Neuronal stem cell (in vitro differentiated cells): ENCODE measurements at places on chromosomes 11 and 22.
A peak's percentile ranks its signal among the peaks of the same experiment; 100 is the strongest.

DNA sequence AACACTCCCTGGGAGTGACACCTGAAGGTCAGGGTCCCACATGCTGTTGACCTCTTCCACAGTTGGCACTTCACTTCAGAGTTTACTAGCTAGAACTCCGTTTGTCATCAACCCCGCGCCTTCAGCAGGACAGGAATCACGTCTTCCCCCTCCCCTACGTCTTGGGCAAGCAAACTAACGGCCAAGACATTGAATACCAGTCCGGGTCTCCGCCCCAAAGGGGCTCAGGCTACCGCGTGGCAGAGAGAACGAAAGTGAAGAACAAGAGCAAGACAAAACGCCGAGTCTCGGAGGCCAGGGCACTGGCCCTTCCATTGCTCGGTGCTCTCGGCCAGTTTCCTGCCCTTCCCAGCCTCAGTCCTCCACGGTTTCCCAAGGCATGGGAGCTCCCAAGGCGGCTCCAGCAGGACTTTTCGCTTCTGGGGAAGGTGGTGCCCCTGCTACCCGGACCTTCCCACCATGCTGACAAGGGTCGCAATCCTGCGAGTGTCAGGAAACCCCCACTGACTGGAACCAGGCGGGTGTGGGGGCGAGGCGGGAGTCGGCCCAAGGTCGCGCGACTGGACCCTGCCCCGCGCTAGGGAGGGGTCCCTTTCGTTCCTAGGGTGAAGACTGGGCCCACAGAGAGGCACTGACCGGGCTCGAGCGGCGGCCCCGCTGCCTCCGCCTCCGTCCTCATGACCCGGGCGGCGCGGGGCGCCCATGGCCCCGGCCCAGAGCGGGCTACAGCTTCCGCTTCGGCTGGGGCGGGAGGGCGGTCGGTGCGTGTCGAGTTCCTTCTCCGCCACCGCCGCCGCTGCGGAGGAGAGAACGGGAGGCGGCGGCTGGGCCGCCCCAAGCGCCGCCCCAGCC, at the start of gene GUCD1:
Gene GUCD1, minus strand, starts transcription at position 826 of the 852 bp plus-strand sequence. Its CDS starts 147 bp downstream, at position 679.
- no peak for DNase-seq

GRCh38 chr11:121318848-121319834, 26.6 kb downstream of the SC5D start:
- DNase-seq: peak; percentile 32

GRCh38 chr22:37797874-37798500, 9.7 kb upstream of the GCAT start:
- DNase-seq: no peak

- DNase-seq: no peak
These were observed 9.2 kb downstream of the CDPF1 start for GRCh38 chr22:46240907-46241306.
